ENCODE measurements at places on chromosomes 1 and 21.

DNA sequence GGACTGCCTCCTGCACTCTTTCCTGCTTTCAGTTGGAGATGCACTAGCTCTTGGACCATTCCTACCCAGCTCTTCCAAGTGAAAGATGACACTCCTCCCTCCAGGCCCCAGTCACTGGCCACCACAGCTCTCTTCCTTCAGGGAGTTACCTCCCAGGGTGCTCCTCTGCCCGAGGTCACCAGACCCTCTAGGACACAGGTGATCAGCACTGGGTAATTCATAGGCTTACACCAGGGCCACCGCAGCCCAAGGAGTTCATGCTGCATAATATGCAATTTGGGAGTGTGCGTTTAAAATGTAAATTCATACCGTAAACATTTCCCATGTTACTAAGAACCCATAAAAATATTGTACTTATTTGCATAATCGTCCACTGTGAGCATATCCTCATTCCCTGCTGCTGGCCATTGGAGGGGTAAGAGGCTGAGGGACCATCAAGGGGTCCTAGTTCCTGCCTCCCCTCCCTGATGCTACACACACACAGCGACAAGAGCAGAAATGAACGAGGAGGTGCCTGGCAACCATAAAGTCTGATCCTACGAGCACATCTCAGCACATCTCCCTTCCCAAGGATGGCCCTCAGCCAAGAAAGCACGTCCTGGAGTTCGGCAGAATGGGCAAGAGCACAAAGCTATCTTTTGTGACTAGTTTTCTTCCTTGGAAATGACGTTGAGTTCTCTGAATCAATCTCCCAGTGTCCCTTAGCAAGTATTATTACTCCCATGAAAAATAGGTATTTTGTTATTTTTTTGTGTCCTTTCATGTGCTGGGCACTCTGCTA, 222.9 kb upstream of the RAB4A start:
- no peak for DNase-seq

DNA sequence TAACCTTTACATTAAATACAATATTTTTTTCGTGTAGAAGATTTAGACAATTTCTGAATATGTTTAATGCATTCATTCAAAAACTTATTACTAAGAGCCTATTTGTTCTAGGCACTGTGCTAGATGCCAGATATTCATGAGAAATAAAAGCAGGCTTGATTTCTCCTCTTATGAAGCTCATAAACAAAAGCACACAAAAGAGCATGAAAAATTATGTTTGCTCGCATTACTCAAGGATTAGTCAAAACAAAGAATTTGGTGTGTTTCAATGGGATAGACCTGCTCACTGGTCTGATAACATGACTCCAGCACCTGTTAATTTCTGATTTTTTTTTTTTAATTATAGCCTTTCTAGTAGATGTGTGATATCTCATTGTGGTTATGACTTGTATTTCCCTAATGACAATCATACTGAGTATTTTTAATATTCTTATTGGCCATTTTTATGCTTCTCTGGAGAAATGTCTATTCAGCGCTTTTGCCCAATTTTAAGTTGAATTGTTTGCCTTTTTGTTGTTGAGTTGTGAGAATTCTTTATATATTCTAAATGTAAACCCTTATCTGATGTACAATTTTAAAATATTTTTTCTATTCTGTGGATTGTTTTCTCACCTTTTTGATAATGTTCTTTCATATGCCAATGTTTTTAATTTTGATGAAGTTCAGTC, 382.3 kb upstream of the ADGRL4 start:
- no peak for DNase-seq

- DNase-seq: no peak
These were observed 3.4 kb downstream of the DHRS3 start for GRCh38 chr1:12614402-12615158.

DNA sequence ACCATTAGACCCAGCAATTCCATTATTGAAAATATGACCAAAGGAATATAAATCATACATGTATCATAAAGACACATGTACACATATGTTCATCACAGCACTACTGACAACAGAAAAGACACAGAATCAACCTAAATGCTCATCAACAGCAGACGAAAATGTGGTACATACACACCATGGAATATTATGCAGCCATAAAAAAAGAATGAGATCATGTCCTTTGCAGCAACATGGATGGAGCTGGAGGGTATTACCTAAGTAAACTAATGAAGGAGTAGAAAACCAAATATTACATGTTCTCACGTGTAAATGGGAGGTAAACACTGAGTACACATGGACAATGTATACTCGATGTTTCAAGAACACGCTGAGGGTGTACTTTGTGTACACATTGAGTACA, 15.9 kb downstream of the AKT3 start:
- DNase-seq: no peak

- DNase-seq: no peak
These were observed 205.8 kb upstream of the DUSP10 start for GRCh38 chr1:221947731-221948130.

DNA sequence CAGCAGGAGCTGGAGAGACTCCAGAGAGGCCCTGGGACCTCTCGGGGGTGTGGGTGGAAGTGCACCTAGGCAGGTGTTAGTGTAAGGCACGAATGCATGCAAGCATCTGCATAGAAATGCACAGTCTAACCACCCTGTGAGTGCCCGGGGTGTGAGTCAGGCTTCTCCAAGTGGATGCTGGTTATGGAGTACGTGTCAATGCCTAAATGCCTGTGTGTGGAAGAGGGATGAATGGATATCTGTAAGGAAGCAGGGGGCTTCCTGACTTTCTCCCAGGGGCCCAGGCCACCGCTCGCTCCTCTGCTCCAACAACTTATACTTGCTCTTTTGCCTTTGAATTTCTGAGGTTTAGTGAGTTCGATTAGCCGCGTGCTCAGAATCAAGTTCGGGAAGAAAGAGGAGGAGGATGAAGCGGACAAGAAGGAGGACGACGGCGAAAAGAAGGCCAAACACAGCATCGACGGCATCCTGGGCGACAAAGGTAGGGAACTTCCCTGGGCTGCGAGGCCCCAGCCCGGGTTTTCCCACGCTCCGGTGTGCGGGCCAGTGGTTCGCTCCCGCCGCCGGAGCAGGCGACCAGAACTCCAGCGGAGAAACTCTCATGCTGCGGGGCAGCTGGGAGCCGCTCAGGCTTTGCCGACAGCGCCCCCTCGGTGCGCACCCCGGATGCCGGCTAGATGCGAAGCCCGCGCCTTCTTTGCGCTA, 5.4 kb downstream of the PAX7 start:
- DNase-seq: no peak

DNA sequence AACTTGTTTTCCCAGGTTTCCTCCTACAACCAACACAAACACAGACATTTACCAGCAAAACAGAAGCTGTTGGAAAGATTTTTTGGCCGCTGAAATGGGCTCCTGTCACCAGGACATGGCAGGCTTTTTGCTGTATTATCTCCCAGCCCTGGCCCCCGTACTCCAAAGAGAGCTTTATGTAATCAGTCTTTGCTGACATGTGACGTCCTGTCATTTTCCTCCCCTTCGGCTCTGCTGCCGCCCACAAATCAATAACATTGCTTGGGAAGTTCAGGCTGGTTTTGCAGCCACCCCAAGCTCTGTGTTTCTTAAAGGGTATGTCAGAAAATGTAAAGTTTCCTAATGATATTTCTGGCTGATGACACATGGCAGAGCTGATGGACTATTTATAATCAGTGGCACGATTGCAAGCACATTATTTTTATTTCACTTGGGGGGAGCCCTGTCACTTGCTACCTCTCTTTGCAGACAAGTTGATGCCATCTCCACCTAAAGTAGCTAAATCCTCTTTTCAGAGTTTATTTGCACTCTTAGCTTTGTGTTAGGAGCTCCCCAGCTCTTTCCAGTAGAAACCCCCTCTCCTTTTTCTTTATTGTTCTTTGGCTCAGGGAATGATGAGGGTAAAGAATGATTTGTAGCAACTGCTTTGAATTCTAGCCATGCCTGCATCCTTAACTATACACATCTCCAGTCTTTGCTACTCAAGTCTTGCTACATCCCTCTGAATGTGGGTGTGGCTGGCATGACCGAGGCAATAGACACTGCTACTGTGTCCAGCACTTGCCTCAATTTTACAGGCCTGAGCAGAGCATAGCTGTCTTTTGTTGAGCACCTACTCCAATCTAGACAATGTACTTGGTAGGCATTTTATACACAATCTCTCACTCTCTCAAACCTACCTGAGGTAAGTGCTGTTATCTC, 67.3 kb downstream of the ELAVL4 start:
- DNase-seq: no peak

DNA sequence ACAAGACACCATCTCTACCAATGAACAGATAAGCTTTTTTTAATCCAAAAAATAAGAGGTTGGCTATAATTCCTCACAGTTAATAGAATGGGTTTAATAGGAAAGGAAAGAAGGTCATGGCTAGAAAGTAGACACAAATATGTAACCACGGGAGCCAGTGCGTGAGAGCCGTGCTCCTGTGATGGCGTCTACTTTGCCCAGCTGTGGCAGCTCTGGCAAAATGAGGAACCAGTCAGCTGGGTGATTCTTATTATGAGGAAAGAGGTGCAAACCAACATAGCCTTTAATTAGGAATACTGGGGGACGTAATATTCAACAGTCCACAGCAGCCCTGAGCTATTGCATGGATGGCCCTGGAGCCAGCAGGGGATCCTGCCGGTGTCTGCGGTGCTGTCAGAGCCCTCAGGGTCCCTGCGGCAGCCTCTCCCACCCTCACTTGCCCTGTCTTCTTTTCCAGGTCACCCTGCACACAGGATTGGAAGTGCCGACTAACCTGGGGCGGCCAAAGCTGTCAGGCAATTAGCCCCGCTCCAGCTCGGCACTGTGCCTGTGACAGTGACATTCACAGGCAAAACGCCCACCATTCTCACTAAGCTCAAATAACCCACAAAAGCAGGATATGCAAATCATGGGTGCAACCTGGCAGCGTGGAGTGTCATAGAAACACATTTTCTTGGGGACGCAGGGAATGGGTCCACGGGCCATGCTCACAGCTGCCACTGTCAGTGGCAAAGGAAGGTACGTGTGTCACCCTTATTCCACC, 25.9 kb upstream of the GNPAT start:
- no peak for DNase-seq

DNA sequence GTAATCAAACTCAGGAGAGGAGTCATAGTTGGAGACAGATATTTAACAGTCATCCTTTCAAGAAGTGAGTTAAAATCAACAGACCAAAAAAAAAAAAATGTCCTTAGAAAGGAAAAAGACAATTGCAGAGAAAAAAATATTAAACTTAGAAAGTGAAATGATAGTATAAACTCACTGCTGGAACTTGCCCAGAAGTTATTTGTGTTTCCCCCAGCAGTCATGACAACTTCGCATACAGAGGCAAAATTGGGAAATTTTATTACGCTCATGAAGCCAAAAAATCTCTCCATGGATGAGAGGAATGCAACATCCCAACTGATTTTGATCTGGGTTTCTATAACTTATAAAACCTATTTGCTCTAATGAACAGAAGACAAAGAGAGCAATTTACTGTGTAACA, 198.2 kb downstream of the LRRC7 start:
- no peak for DNase-seq

GRCh38 chr1:45843474-45843905, 40.1 kb downstream of the MAST2 start:
- DNase-seq: no peak

GRCh38 chr1:96519851-96520578, 201.6 kb upstream of the PTBP2 start:
- DNase-seq: no peak

DNA sequence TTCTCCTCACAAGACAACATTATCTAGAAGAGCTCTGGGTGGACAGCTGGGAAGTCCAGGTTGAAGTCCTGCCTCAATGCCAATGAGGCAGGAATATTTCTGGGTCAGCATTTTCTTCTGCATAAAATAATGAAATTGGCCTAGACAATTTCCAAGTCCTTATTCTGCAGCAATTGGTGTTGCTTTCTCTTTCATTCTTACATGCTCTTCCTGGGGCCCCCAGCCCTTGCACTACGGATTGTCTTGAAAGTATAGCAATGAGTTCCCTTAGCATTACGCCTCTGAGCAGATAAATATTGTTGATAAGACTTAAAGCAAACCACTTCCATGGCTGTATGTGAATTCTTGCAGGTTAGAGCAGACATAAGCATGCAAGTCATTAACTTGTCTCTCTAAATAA, 188.5 kb downstream of the TGFBR3 start:
- peak; percentile 1 for DNase-seq

DNA sequence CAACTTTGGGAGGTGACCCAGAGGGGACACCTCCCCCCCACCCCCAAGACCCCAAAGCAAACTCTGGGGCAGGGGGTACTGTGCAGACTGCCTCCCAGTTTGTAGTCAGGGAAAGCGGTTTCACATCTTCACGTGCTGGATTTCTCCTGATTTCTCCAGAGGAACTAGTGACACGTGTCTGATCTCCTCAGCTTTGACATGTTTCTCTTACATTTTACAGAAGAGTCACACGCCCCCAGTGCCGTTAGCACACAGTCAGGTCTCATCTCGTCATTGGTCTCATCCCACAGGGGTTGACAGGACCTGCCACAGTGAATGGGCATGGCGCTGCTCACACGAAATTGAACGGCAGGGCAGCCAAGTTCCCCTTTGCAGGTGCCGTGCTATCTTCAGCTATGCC, 11.8 kb downstream of the PDPN start:
- DNase-seq: no peak

DNA sequence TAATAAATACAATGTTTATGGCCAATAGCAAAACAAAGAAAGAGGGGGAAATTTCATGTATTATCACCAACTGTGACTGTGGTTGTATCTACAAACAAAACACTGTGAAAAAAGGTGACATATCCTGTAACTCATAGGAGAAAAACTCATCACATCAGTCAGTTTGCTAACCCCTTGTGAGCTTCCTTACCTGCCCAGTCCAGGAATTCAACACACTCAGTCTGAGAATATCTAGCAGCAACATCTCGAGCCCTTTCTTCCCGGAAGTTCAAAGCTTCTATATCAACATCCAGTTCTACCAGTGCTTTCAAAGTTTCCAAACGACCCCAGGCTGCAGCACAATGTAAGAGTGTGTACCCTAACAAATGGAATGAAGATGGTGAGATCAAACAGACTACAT, 11.5 kb downstream of the TEX50 start:
- no peak for DNase-seq

DNA sequence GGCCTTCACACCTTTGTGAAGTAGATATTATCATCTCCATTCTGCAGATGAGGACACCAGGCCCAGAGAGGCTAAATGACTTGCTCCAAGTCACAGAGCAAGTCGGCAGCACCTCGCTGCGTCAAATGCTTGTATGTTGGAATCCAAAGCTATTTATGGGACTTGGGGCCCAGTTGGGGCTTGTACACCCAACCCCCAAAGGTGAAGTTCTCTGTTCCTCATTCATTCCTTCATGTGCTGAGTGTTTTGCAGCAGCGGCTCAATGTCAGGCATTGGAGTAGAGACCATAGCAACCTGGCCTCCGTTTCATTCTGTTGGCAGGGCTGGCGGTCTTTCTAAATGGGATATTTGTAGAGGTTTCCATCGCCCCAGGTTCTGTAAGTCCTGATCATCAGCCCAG, 113.4 kb upstream of the SLC25A33 start:
- DNase-seq: no peak

DNA sequence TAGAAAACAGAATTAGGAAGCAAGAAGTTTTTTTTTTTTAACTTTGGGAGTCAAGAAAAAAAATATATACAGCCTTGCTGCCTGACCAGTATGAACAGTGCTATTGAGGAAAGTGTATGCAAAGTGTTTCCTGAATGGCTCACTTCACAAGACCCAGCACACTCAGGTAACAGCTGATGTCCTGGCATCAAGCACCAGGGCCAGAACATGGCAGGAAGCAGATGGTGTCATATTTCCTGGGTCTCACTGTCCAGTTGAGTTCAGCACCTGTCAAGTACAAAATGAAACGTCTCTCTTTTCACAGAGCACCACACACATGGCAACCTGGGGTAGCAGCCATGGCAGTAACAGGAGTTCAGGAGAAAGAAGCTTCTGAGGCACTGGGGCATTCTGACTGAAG, 372.3 kb downstream of the TTLL7 start:
- DNase-seq: no peak
